ENCODE measurements at places on chromosomes 1 and 21.
A peak's percentile ranks its signal among the peaks of the same experiment; 100 is the strongest.

GRCh38 chr21:32876426-32876825 is 104.9 kb upstream of the PAXBP1 start:
- DNase-seq, result no peak

GRCh38 chr1:33050221-33051076 is 13.8 kb upstream of the AK2 start:
- peak; percentile 54 for DNase-seq

DNA sequence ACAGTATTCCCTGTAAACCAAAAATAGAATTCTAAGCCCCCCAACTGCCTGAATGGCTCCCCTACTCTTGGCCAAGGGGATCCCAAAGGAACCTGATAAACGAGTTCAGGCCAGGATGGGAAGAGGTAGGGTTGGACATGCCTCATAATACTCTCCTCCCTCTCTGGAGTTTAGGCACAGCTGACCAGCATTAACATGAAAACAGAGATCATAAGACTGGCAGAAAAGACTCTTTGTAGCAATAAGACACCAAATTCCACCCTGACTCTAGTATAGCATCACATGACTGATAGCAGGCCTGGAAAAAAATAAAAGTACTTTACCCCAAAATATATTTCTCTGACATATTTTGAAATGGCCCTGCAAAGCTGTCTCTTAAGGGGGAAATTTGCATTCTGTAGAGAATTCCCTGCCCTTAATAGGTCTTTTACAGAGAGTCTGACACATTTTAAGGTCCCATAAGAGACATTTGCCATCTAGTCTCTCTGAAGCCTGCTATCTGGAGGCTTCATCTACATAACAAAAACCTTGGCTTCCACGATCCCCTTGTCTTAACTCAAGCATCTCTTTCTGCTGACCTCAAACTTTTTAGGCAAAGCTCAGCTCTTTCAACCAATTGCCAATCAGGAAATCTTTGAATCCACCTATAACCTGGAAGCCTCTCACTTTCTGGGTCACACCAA is 55.9 kb downstream of the SIK1 start:
- no peak for DNase-seq

DNA sequence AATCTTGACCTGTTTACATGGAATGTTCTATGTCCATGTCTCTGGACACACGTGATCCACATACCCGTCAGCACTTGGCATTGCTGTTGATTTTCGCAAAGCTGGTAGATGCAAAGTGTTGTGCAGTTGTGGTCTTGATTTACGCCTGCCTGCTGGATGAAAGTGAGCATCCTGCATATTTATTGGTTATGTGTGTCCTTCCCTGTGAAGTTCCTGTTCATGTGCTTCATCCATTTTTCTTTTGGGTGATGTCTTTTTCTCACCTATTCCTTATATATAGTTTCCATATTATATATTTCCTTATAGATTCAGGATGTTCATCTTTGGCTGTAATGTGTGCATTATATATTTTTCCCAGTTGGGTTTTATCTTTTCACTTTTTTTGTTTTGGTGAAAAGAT is 6.5 kb downstream of the AGPAT3 start:
- DNase-seq, result no peak

DNA sequence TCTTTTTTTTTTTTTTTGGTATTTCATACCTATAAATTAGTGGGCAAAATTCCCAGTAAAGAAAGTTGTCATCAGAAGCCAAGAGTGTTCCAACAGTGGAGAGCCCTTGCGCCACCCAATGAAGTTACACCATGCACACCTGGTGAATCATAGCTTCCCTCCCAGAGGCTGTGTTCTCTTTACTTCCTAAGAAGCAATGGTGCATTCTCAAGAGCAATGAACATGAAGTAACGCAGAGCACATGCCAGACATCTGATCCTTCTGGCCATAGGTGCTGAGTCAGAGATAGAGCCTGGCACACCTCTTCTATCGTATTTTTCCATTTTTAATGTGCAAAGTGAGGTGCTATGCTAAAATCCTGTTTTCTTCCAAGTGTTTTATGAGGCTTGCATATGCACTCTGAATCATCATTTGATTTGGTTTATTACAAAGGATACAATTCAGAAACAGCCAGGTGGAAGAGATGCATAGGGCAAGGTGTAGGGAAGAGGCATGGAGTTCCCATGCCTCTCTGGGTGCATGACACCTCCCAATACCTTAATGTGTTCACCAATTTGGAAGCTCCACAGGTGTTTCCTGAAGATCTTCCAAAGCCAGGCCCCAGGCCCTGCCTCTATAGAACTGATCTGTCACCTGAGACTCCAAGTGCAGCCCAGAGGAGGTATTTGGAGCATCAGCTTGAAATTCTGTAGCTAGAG is 408.0 kb downstream of the SIPA1L2 start:
- DNase-seq, result peak; percentile 1

DNA sequence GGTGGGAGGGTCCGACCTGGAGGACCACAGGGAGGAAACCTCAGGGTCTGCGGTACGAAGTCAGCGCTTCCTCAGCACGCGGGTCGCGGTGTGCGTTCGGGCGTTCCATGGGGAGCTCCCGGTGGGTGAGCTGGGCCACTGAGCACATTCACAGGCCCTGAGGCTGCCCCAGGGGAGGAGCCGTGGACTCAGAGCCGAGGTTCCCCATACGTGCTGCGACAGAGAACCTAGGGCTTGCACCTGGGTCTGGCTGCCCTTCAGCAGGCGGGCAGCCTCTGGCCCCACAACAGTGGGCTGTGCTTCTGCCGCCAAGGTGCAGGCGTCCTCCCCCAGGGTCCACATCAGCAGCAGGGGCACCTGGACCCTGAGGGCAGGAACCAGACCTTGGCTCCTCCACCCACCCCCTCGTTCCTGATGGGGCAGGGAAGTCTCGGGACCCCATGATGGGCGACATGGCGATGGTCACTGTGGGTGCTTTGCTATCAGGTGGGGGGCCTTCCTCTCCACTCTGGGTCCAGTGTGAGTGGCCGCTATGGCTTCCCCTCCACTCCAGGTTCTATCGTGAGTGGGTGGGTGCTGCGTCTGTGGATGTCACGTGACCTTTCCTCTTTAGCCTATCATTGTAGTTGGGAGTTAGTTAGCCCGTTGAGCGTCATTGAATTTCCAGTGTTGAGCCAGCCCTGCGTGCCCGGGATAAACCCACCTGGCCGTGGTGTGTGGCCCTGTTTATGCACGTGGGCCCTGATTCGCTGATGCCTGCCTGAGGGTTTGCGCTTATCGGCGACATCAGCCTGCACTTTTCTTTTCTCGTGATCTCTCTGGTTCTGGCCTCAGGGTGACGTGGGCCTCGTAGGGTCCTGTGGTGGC is 27.9 kb downstream of the FTCD start:
- DNase-seq, result no peak

DNA sequence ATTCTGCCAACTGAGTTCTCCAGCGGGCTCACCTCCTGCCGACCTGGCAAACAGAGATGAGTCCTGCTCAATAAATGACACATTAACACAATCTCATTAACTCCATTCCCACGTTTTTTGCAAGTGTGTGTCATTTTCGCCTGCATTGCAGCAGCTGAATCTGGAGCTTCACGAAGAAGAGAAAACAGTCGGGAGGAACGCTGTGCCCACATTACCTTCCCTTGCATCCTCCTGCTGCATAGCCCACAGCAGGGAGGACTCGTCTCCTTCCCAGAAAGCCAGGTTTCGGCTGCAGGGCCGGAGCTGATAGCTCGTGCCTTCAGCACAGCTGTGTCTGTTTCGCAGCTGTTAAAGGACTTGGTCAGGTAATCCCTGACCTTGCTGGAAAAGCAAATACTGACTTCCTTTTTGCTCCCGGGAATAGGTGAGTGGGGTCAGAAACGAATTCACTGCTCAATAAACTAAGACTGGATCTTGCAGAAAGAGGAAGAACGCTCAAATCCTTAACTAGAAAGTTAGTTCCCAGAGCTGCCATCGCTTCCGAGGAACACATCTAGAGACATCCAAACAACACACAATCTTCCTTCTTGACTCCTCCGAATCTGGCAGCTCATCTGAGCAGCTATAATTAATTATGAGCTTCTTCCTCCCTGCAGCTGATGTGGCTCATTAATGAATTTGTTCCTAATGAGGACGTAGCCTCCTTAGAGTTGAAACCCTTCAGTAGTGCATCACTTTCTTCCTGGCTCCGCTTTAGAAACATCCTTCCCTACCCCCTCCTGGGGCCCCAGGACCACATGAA is 33.0 kb downstream of the KANK4 start:
- no peak for DNase-seq

- DNase-seq, result no peak
Observed at GRCh38 chr1:215842905-215843304, 275.8 kb downstream of the KCTD3 start.

DNA sequence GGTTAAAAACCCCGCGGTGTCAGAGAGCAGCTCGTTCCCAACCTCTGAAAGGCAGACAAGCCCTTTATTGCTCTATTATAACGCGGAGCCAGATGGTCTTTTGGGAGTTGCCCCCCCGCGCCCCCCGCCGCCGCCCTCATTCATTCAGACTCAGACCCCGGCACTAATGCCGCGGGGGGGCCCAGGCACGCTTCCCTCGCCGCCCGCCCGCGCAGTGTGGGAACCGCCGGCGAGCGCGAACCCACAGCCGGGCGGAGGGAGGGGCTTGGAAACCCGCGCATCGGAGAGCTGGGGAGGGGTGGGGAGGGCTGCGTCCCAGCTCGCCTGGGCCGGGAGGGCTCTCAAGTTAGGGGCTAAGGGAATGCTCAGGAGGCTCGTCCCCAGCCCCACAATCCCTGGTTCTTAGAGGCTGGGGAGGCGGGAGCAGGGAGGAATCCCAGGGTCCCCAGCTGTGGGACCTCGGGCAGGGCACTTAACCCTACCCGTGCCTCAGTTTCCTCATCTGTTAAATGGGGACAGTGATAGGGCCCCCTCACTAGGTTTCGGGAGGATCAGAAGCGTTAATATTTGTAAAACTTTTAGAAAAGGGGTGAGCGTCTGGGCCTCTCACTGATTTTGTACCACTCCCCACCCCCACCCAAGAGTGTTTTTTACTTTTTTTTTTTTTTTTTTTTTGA is 10.9 kb upstream of the HES5 start:
- no peak for DNase-seq

DNA sequence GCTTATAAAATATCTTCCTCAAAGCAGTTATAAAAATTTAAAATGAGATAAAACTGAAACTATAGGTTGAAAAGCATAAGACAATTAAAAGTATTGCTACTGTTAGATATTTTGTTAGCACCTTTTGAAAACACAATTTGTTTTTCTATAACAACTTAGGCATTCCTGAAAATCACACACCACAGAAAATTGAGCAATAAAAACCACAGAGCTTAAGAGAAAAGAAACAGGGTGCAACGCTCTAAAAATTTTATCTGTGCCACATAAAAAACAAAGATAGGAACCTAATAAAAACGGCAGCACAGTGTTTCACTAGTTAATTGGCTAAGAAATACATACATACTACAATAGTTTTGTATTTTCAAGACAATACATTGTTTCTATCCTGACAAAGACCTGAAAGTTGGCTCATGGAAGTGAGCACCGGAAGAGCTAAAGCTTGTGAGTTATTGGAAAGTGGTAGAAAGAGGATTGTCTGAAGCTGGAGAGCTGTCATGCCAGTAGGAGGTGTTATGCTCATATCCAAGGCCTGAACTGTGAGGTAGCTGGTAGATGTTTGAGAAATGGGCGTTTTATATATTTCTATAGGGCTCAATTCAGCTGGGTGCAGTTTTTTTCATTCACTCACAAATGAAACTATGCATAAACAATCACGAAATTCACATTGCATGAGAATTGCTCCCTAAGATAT is 45.8 kb downstream of the RGS7 start:
- DNase-seq, result no peak

DNA sequence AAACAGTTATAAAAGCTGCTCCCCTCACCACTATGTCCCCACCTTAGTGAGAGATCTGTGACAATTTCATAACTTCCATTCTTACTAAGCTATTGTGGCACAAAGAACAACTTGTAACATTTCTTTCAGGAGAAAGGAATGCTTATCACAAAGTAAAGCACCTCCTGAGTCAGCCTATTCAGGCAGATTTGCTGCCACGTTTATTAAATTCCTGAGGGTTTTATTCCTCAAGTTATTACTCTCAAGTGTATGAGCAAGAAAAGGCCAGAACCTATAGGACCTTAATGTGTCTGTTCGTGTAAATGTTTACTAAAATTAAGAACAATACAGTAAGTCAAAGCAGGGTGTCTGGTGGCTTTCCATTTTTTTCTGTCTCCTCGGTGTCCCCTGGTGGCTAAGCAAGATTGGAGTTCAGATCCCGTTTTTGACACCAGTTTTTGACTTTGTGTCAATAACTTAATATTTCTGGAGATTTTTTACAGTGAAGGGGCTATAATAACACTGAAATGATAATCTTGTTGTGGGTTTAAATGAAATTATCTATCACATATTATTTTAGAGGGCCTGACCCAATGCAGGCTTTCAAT is 1539.6 kb downstream of the BRINP3 start:
- DNase-seq, result no peak

Measured in HL-60 (cell line).